Liver (tissue), 10 donors: ENCODE measurements at places on chromosomes 3 and 15. TPM values are rescaled to one million over a fixed set of nuclear protein-coding genes. Genes with fewer than 3 reads are reported as not detected.
A peak's percentile ranks its signal among the peaks of the same experiment; 100 is the strongest.

Gene DISP2
- total RNA-seq, result under 0.01 TPM

Gene GLT8D1
- total RNA-seq, result 77.9 TPM

Gene CLDN1
- total RNA-seq, result 85.2 TPM

GRCh38 chr15:79003896-79004295 lies 59.0 kb upstream of the CTSH start:
- H3K36me3 ChIP-seq, result no peaks in the 10 kb centered on the region
- H3K4me3 ChIP-seq, result no peak overlapping the region
- H3K27ac ChIP-seq, result no peak overlapping the region
- DNase-seq, result no peak
- no peaks in the 10 kb centered on the region for H3K27me3 ChIP-seq

- no peak overlapping the region for H3K4me3 ChIP-seq
- H3K4me1 ChIP-seq, result no peaks in the 10 kb centered on the region
- peaks cover 9% of the 10 kb centered on the region for H3K36me3 ChIP-seq
Observed at GRCh38 chr3:57256844-57257243, 29.3 kb downstream of the APPL1 start.

- peak; percentile 99 for DNase-seq
- peaks cover 32% of the 10 kb centered on the region for H3K4me1 ChIP-seq
- H3K4me3 ChIP-seq, result peak within 1 kb of the TSS; percentile 93
- no peaks in the 10 kb centered on the region for H3K27me3 ChIP-seq
- H3K27ac ChIP-seq, result peak within 1 kb of the TSS; percentile 61
Observed at GRCh38 chr15:74540761-74541493, at the start of gene ARID3B. Gene ARID3B (plus strand): TSS chr15:74541220. CDS start chr15:74543937, 2,717 bp downstream.

DNA sequence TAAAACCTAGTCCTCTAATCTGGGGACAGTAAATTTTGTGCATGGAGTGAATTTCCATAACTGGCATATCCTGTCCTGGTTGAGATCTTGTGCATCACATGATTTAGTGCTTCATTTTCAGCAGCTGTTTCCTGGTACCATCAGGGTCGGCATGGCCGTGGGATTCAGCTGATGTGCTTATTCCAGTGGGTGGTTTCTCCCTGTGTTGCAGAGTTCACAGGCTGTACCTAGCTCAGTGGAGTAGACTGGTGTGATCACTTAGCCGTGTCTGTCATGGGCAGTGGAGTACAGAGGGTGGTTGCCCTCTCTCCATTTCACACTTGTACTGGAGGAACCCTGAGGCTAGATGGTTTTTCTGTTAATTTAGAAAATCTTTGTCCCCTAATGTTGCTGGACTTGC lies 228.5 kb downstream of the PTPRG start:
- no peaks in the 10 kb centered on the region for H3K4me1 ChIP-seq
- no peaks in the 10 kb centered on the region for H3K36me3 ChIP-seq
- DNase-seq, result no peak

GRCh38 chr3:45343947-45344346 lies 44.4 kb upstream of the LARS2 start:
- no peaks in the 10 kb centered on the region for H3K4me1 ChIP-seq
- no peaks in the 10 kb centered on the region for H3K27me3 ChIP-seq
- no peak for DNase-seq
- H3K36me3 ChIP-seq, result no peaks in the 10 kb centered on the region
- H3K27ac ChIP-seq, result no peak overlapping the region
- no peak overlapping the region for H3K4me3 ChIP-seq

DNA sequence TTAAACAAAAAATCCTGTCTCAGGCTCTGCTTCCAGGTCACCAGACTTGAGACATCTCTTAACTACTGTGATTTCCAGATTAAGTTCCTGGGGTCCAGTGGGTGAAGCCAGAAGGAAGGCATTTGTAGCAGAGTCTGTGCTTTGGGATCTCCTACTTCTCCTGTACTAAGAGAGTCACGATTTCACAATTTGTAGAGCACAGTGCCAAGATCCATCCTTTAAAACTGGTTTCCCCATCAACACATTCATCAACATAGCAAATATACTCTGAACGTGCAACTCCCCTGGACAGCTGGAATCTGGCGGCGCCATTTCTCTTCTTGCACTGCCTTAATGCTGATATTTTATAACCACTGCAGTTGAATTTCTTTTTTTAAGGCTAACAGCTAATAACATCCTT lies 33.2 kb downstream of the CDCP1 start:
- DNase-seq, result no peak
- H3K4me3 ChIP-seq, result no peak overlapping the region
- no peaks in the 10 kb centered on the region for H3K36me3 ChIP-seq
- no peak overlapping the region for H3K27ac ChIP-seq
